IPS DF 6.9 (cell line): ENCODE measurements at places on chromosomes 12 and 14.

DNA sequence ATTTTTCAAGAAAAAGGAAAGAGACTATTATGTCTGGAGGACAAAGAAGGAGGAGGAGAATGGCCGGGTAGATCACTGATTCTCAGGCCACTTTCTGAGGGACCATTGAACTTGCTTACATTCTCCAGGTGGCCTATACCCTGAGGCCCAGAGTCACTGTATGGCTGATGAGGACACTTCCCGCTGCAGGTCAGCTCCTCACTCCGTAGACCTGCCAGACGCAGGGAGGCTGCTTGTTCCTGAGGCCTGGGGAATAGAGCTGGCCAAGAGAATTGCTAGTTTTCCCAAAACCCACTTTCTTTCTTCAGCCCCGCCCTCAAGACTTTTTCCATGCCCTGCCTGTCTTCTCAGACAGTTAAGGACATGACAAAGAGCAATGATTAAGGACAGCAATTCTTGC, 510.5 kb upstream of the TBX3 start:
- DNase-seq = no peak

DNA sequence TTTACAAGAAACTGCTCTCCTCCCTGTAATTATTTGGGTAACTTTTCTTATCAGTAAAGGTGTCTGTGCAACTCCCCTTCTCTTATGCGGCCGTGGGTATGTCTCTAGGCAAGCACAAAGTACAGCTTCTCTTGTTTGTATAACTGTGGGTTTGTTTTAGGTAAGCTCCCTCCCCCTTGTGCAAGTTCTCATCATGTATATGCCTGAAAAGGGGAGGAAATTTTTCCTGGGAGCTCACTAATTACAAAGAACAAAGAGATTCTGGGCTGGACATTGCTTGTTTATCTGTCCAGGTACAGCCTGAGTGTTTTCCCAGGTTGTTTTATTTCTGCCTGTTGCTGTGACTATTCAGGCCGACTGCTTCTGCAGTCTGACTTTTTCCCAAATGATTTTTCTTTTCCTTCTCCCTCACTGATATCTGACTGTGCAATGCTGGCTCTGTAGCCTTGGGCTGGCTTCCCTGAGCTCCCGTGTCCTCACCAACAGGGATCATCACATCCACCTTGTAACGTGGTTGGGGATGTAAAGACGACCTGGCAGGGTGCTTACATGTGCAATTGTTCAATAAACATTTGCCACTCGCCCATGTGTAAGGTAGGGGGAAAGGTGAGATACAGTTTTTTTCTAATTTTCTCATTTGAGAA, 916.5 kb downstream of the AACS start:
- no peak for DNase-seq

GRCh38 chr14:100557658-100558057, 29.6 kb downstream of the BEGAIN start:
- no peak for DNase-seq

DNA sequence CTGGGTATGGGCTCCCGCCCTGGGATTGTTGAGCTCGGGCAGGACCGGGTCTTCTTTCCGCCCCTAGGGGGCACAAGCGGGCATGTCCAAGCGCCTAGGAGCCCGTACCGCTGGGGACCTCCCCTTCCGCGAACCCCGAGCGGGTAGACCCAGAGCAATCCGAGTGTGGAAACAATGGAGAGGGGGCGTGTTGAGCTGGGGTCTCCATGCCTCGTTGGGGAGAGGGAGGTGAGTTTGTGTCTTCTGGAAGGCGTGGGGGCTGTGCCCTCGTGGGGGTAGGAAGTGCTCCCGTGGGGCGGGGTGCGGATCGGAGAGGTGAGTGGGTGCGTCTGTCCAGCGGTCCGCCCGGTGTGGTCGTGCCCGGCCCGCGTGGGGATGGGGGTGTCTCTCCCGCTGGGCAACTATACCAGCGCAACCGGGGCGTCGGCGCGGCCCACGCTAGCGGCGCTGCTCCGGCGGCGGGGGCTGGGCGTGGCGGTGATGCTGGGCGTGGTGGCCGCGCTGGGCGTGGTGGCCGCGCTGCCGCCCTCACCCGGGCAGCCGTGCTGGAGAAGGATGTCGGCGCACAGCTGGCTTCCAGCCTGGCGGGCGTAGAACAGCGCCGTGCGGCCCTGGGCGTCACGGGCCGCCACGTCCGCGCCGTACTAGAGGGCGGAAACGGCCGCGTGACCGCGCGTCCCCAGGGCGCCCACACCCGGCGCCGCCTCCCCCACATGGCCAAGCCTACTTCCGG, 12.2 kb downstream of the AGAP2 start:
- DNase-seq = no peak
